ENCODE measurements at places on chromosomes 6 and 20.

DNA sequence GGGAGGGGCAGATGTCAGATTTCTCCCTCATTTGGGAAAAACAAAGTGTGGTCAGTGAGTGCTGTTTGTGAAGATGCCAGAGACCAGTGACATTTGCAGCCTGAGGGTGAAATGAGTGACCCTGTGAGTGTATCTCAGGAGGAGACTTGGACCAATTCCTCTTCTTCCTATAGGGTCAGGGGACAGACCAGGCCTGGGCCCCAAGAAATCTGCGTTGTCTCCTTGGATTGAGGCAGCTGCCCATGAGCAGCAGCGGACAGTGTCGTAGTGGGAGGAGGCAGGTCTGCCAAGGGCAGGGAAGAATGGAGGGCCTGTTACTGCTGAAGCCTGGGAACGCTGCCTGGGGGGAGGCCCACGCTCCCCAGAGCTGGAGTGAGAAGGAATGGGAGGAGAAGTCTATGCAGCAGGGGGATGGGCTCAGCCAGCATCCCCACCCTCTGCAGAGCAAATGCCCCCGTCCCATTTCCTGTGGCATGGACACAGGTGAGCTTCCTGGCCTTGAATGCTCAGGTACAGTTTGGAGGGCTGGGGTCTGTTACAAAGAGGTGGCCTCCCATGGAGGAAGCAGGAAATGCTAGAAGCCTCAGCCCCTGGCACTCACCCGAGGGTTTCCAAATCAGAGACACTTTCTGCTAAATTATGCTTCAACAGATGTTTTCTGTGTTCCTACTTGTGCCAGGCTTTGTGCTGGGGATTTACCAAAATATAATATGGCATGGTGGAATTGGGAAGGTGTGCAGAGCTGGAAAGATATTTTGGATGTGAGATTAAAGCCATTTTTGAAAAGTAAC is 29.8 kb downstream of the DAAM2 start:
- no peak for DNase-seq

- peak; percentile 35 for DNase-seq
These were observed 240.0 kb downstream of the FOXC1 start for GRCh38 chr6:1849691-1850090.

DNA sequence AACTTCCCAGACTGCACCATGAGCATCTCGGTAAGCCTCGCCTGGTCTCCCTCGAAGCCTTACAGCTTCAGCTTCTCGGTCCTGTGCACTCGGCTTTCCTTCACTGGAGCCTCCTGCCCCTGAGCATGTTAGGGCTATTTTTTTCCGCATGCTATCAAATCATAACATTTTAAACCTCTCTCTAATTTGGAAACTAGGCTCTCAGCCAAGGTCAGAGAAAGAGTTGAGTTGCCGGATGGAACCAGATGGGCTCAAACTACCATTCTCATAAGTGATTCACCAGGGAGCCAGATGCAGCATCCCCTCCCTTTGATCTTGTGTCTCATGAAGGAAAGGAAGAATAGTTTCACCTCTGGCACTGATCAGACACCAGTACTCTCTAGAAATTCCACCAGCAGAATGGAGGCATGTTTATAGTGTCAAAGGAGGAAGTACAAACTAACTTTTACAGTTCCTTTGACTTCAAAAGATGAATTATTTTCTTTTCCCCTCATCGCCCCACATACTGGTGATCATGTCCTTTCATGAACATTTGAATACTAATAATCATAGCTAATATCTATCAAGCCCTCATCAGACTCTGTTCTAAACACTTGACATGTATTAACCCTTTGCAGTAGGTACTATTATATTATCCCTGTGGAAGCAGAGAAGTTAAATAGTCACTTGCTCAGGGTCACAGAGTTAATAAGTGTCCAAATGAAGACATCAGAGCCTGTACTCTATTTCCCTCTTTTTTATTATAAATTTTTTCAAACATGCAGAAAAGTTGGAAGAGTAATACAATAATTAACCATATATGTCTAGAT is 46.7 kb downstream of the MAP1LC3A start:
- no peak for DNase-seq

GRCh38 chr6:151796842-151797530 is 10.5 kb upstream of the ESR1 start:
- no peak for DNase-seq

DNA sequence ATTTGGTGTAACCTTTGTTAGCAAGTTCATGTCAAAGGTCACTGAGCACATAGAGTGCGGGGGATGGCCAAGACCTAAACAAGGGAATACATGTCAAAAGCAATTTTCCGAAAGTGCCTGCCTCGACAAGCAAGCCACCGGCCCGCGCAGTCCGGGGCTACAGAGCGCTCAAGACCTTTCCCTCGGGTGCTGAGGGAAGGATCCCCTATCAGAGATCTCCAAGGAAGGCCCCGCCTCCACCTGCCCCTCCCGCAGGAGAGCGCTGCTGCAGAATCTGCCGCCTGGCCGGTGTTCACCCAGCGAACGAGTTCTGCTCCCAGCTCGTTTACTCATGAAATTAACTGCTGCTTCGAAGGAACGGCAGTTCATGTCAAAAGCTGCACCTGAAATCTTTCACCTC is 252.7 kb downstream of the BMP7 start:
- DNase-seq: no peak

GRCh38 chr6:14193524-14193923 is 76.0 kb downstream of the CD83 start:
- DNase-seq: no peak

DNA sequence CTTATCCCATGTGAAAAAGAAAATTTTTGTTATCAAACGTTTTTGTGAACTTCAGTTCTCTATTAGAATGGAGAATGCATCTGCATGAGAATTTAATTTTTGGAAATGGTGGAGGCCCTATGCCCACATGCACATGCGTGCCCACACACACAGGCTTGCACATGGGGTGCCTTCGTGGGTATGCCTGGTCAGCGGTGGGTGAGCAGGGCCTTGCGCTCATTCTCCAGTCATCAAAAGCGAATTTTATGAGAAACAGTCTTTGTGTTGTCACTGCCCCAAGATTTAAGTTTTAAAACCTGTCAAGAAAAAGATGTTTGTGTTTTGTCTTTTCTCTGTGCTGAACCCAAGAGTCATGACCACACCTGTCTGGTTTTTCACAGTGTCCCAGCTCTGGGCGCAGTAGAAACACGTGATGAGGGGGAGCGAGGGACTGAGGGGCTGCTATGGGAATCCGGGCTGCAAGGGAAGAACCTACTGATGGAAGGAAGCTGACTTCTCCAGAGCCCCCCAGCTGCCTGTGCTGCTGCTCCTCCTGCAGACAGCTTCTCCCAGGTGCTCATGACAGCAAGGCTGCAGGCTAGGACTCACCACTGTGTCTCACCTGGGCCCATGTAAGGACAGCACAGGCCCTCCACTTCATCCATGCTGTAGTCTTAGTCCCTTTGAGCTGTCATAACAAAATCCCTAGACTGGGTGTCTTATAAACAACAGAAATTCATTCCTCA is 153.6 kb downstream of the SYCP2 start:
- no peak for DNase-seq

DNA sequence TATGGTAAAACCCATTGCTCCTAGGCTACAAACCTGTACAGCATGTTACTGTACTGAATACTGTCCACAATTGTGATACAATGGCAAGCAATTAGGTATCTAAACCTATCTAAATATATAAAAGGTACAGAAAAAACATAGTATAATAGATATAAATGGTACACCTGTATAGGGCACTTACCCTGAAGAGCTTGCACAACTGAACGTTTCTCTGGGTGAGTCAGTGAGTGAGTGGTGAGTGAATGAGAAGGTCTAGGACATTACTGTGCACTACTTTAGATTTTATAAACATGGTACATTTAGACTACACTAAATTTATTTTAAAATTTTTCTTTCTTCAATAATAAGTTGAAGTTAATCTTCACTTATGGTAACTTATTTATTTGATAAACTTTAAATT is 119.9 kb upstream of the CEP85L start:
- no peak for DNase-seq

DNA sequence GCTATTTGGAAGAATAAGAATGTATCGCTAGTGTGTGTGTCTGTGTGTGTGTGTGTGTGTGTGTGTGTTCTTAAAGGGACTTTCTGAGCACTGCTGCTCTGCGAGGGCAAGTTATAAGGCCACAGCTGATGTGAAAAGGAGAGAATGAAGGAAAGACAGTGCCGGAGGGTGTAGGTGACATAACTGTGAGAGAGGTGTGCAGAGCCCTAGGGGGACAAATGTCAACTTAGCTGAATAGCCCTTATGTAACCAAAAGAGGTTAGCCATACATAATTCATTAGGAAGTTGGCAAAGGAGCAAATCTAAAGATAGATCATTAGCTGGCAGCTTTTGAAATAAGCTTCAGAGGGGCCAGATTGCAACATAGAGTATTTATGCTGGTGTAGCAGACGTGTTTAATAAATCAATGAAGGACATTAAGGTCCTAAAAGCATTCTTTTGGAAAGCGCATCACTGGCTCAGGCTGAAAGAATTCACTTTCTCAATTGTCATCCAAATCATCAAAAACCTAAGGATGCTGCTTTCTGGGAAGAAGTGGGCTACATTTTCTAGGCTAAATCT is 81.0 kb downstream of the NDUFAF5 start:
- peak; percentile 37 for DNase-seq

- DNase-seq: no peak
These were observed 2.2 kb downstream of the CCN2 start for GRCh38 chr6:131948692-131949619.

DNA sequence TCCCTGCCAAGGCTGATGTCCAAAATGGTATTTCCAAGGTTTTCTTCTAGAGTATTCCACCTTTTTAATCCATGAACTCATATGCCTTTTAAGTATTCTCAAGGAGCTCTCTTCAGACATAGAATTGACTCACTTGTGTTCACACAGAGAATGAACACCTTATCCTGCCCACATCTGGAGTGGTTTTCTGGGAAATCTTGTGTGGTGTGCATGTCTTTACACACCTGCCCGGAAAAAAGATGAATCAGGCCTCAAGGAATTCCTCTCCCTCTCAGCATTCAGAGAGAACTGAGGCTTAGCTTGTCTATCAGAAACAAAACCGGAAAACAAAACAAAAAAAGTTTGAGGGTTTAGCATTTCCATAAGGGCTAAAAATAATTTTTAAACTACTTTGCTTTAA is 148.8 kb downstream of the TFAP2A start:
- DNase-seq: no peak

DNA sequence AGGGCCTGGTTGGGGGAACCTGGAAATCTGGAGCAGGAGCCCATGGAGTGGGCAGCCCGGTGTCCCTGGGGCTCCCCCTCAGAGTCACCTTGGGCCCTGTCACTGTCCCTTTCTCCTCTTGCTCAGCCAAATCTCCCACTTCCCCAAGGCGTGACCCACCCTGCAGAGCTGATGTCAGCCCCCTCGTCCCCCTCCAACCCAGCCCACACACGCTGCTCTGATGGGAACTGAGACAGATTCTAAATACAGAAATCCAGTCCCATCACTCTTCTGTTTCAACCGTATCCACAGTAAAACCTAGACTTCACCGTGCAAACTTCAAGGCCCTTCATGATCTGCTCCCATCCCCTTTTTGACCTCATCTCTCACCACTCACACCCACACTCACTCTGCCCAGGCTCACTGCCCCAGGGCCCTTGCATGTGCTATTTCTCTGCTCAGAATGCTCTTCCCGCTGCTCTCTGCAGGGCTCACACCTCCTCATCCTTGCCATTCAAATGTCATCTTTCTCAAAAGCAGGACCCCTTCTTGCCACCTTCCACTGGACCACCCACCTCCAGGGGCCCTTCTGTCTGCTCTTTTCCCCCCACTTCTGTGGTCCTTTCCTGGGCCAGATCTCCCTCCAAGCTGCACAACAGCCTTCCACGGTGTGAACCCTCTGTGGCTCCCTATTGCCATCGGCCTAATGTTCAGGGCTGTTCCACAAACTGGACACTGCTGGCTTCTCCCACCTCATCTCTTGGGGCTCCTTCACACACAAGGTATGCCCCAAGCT is 16.6 kb downstream of the TGM2 start:
- DNase-seq: peak; percentile 69

GRCh38 chr6:36753671-36754405 is 56.2 kb downstream of the RAB44 start:
- no peak for DNase-seq

DNA sequence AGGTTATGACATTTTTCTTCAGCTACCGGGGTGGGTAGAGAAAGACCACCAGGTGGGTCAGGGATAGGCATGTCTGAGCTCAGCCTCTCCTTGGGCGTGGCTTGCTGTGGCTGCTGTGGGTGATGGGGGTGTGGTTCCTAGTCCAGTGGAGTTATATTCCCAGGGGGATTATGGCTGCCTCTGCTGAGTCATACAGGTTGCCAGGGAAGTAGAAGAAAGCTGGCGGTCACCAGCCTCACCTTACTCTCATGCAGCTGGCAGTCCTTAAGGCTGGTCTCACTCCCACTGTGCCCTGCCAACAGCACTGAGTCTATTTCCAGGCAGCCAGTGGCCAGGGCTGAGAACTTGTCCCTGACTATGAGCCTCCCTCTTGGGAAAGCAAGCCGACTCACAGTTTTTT is 130.0 kb downstream of the SCP2D1 start:
- DNase-seq: no peak

DNA sequence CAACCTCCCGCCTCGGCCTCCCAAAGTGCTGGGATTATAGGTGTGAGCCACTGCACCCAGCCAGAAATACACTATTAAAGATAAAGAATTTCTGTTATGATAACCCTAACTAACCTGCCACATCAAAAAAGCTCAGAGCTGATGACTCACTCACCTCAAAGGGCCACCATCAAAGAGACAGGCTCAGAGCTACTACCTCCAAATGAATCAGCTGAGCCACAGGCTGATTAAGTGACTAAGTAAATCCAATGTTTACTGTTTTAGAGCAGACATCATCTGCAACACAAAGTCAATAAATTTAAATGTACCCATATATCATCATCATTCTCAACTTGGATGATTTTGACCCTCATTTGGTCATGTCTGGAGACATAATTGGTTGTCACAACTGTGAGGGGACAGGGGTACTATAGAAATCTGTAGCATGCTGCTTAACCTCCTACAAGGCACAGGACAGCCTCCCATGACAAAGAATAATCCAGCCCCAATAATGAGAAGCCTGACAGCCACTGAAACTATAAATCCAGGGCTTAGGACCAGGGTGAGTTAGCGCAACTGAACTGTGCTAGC is 106.5 kb downstream of the ATP9A start:
- no peak for DNase-seq

- peak; percentile 43 for DNase-seq
These were observed 95.3 kb upstream of the MAN1A1 start for GRCh38 chr6:119444642-119445557.

DNA sequence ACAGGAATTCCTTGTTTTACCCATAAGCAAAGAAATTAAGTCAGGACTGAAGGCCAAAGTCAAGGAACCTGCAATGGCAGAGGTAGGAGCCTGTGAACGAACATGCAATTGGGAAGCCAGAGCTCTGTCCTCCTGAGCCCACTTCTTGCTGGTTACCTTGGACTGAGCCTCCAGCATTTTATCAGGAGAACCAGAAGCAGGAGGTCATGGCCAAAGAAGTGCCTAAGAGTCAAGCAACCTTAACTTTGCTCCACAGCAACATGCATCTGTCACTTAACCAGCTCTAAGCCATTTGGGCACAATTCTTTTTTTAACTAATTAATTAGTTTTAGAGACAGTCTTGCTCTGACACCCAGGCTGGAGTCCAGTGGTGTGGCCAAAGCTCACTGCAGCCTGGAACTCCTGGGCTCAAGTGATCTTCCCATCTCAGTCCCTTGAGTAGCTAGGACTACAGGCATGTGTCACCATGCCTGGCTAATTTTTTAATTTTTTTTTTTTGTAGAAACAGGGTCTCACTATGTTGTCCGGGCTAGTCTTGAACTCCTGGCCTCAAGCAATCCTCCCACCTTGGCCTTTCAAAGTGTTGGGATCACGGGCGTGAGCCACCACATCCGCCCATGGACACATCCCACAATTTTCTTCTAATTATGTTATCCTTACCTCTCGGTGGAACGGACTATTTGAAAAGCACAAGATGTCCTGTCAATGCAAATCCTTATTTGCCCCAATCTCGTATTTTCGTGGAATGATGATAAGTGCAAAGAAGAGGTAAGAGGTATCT is 334.2 kb downstream of the CD83 start:
- no peak for DNase-seq

Data from inflammatory macrophage treated with lipopolysaccharide for 1 hour (primary cell).